ENCODE measurements at places on chromosomes 12 and 14.

GRCh38 chr14:61145034-61145902 is 135.9 kb downstream of the TMEM30B start:
- DNase-seq: peak; percentile 98

DNA sequence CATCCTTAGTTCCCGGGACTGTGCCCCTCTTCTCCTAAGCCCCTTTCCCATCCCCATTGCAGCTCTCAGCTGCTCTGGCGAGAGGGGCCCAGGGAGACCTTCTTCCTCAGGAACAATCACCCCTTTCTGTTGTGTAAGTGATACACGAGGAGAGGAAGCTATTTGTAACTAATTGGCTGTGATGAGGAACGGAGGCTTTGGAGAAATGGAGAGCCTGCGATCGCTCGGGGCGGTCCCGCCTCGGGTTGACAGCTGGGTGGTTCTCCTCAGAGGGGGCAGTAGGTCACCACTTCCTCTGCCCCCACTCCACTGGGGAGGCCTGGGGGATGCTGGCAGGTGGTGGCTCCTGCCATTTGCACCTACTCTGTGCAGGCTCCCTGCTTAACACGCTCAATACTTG is 6.6 kb upstream of the PGF start:
- DNase-seq: no peak

GRCh38 chr14:89095036-89095435 is 270.6 kb downstream of the TTC8 start:
- DNase-seq: no peak

DNA sequence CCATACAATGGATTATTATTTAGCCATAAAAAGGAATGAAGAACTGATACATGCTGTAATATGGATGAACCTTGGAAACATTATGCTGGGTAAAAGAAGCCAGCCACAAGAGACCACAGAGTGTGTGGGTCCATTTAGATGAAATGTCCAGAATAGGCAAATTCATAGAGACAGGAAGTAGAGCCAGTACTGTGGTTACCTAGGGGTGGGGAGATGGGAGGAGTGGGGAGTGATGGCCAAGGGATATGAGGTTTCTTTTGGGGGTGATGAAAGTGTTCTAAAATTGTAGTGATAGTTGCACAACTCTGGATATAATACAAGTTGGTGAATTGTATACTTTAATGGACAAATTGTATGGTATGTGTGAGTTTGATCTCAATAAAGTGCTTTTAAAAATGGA is 18.6 kb downstream of the JDP2 start:
- no peak for DNase-seq

DNA sequence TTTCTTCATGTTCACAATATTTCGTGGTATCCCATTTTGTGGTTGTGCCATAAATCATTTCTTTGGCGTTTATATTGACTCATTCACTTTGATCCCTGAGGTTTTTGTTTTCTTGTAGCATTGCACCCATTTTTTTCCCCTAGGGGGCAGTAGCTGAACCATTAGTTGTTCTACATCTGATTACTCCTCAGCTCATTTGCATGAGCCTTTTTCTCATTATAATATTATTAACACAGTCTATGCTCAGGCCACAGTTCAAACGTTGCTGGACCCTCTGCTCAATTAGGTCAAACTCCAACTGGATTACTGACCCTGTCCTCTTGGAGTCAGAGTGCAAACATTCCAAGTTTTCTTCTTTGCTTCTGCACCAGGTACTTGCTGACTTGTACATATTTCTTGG is 475.4 kb upstream of the SEL1L start:
- DNase-seq: no peak

DNA sequence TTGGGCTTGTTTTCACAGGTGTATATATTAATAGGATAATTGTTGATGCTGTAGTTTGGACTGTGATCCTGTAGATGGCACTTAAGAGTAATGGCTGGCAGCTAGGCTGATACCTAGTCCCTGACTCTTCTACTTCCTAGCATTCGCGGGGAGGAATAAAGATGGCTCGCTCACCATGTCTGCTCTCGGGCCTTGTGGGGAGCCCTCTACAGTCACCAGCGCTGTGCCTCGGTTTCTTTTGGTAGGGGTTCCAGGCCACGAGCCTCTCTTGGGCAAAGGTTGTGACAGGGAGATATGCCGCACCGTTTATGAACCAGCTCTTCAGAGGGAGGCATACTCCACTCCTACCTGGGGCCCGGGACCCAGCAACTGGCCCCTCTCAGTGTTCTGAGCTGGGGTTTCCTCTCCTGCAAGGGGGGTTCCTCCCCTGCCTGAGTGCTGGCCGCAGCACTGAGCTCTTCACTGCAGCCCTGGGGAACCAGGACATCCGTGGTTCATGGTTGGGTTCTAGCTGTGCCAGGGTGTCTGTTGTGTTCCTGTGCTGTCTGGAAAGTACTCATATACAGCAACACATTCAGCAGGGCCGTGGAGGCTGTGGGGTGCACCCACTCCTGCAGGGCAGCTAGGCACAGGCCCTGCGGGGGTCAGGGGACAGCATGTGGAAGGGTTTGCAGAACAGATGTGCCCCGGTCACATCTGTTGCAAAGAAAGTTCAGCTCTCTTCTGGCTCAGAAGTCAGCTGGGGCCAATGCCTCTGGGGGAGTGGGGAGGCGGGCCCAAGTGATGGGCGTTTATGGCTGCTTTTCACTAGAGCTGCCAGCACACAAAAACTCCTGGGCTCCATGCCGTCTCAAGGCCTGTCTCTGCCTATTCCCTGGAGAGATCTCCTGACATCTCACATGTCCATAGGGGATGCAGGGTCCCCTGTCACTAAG is 147.9 kb downstream of the PPFIA2 start:
- no peak for DNase-seq

- DNase-seq: peak; percentile 77
These were observed 97.9 kb upstream of the USP44 start for GRCh38 chr12:95648990-95649791.

GRCh38 chr14:94494085-94494484 is 15.2 kb downstream of the SERPINA12 start:
- DNase-seq: no peak

DNA sequence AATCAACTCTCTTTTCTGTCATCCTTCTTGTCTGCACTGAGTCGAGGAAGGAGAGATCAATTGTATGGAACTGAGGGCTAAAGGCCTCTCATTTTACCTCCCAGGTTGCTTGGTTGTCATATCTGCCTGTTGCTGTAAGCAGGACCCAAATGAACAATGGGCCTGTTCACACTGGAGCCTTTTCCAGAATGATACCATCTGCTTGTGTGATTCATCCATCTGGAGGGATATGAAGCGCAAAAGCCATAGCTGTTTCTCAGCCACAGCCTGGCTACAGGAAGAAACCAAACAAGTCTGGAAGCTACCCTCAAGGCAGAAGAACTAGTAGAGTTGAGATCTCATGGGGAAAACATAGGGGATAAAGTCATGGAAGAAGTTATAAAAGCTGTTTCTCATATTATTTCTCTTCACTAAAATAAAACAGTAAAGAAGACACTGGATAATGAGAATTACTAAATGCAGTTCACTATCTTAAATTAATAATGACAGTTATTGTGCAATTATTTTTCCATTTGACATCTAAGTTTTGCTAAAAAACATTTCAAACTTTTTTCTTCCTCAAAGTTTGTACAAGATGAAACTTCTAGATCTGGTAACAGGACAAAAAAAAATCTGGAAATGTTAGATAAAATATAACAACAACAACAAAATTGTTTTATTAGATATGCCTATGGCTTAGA is 106.3 kb downstream of the SPTSSA start:
- peak; percentile 57 for DNase-seq

DNA sequence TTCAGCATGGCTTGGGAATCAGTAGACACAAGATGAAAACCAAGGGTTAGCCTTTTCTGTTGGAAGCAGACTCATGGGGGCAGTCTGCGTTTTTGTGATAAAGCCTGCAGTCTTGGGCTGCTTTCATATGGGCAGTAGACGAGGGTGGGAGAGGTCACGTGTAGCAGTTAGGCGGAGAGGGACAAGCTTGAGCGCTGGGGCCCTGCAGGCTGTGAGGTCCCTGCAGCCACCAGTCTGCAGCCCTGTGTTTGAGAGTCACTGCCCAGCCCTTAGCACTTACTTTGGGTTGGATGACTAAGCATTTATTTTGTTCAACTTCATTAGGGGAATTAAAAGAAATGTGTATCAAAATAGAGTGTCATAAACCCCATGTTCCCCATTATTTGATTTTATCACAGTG is 37.2 kb downstream of the EP400 start:
- DNase-seq: no peak

DNA sequence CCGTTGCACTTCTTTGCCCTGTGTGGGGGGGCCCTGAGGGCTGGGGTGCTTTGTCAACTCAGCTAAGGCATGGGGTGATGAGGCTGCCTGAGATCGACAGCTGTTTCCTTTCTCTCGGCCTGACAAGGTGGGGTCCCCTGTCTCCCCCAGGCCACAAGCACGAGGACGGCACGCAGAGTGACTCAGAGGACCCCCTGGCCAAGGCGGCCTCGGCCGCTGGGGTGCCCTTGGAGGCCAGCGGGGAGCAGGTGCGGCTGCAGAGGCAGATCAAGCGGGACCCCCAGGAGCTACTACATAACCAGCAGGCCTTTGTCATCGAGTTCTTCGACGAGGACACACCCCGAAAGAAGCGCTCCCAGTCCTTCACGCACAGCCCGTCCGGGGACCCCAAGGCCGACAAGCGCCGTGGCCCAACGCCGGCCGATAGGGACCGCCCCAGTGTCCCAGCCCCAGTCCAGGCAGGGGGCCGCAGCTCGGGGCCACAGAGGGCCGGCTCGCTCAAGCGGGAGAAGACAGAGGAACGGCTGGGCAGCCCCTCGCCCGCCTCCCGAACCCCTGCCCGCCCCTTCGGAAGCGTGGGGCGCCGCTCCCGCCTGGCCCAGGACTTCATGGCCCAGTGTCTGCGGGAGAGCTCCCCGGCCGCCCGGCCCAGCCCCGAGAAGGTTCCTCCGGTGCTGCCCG is 18.8 kb downstream of the CEP170B start:
- DNase-seq: no peak

DNA sequence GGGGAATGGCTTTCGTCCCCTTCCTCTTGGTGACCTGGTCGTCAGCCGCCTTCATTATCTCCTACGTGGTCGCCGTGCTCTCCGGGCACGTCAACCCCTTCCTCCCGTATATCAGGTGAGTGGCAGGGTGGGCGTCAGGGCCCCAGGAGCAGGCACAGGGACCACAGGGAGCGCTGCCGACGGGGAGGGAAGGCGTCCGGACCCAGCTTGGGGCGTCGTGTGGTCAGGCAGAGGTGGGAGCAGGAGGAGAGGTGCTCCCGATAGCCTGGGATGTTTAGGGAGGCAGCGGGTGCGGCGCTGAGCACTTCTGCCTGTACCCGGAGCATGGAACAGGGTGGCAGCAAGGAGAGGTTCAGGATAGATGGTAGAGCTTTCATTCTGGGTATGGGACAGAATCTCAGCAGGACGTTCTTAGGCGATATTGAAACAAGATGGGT is 444 bp downstream of the DRAM1 start:
- peak; percentile 11 for DNase-seq

DNA sequence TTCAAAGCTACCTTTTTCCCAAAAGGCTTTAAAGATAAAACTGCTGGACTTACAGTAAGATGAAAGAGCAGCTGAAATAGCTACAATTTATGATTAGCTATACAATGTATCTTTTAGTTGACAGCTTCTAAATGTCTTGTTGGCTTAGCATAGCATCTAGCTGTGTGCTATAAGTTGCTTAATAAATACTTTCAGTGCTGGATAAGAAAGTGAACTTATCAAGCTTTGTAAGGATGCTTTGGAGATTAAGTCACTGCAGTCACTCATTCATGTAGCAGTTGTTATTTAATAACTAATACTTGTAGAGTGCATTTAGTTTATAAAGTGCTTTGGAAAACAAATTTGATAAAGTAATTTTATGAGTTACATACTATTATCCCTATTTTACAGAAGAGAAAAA is 14.6 kb downstream of the CFAP54 start:
- no peak for DNase-seq

DNA sequence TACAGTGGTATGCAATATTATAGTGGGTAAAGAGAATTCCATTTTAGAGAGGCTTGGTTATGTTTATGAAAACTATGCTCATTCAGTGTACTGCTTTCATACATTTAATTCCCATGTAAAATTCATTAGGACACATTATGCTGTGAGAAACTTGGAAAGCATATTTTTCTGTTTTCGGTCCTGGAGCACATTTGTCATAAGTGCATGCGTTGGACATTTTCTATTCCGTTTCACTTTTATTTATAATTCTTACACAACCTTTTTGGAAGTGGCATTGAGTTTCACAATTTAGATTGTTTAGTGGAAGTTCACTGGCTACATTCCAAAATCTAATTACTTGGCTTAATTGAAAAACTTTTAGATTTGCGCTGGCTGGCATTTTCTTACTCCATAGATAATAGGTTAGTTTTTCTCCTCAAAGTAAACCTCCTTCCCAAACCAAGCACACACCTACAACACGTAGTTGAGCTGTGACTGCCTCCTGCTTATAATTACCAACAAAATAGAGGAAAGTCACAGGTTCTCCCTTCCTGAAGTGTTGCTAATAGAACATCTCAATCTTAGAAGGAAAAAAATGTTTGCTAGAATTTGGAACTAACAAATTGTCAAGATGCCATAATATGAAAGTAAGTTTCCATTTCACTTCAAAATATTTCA is 938.5 kb downstream of the TRHDE start:
- no peak for DNase-seq

DNA sequence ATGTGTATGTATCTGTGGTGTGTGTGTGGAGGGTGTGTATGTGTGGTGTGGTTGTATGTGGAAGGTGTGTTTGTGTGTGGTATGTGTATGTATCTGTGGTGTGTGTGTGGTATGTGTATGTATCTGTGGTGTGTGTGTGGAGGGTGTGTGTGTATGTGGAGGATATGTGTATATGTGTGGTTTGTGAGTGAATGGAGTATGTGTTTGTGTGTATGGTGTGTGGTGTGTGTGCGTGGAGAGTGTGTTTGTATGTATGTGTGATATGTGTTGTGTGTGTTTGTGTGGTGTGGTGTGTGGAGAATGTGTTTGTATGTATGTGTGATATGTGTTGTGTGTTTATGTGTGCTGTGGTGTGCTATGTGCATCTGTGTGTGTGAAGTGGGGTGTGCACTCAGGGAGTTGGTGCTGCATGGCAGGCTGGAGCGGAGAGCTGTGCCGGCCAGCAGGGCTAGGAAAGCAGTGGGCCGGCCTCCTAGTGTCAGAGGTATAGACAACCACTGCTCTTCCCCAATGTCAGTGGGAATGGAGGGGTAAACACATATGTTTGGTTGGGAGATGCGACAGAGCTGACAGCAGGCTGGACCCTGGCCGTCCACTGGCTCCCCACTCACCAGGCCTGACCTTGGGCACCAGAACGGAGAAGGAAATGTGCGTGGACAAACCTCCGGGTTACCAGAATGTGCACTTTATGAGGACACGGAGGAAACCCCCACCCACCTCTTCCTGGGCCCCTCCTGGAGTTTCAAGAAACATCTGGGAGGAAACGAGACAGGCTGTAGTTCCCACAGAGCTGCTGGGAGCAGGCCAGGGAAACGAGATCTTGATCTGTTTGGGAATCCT is 60.7 kb downstream of the CLMN start:
- no peak for DNase-seq

- DNase-seq: no peak
These were observed 2.5 kb upstream of the LALBA start for GRCh38 chr12:48572326-48572725.

- no peak for DNase-seq
These were observed 82.9 kb downstream of the NEDD1 start for GRCh38 chr12:96989916-96990315.

GRCh38 chr14:58904776-58905175 is 267.0 kb downstream of the DACT1 start:
- peak; percentile 87 for DNase-seq

GRCh38 chr12:131355361-131356245 is 355.3 kb upstream of the SFSWAP start:
- no peak for DNase-seq

- peak; percentile 18 for DNase-seq
These were observed 83.9 kb downstream of the PIK3C2G start for GRCh38 chr12:18345021-18345735.

- no peak for DNase-seq
These were observed 145.8 kb upstream of the TMPO start for GRCh38 chr12:98369581-98369980.
